Thymus (tissue), 14 donors: ENCODE measurements at places on chromosomes 1 and 21.
A peak's percentile ranks its signal among the peaks of the same experiment; 100 is the strongest.

- no peak for DNase-seq
These were observed 6.8 kb downstream of the SCYL3 start for GRCh38 chr1:169886931-169887330.

- no peak for DNase-seq
These were observed 1.5 kb downstream of the PARP1 start for GRCh38 chr1:226406401-226406881.

DNA sequence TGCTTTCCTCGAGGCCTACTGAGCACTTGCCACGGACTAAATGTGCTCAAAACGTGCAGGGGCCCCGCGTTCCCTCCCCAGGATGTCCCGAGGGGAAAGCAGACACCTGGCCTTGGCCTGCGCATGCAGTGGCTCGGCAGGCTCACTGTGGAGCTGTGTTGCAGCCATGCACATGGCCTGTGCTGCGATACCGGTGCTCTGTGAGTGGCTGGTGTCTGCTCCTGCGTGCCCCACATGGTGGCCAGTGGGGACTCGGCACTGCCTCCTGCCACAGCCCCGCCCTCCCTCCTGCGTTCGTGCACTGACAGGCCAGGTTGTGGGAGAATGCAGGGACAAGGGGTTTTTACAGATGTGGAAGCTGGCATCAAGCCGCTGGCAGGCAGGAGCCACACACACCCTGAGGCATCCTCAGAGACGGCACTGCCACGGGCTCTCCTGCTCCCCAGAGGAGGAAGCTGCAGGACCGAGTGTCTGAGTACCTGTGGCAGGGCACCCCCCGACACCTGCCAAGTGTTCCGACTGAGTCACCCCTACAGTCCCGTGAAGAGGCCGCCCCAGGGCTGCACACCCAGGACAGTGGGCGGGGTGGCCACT is 16.9 kb upstream of the PTTG1IP start:
- DNase-seq = no peak

GRCh38 chr1:192516776-192517297 is 58.7 kb upstream of the RGS1 start:
- peak; percentile 94 for DNase-seq
